Activated CD8-positive, alpha-beta memory T cell treated with anti-CD3 and anti-CD28 coated beads for 24 hours (primary cell): ENCODE measurements at places on chromosomes 1 and 21.
A peak's percentile ranks its signal among the peaks of the same experiment; 100 is the strongest.

- no peak for DNase-seq
These were observed 69.0 kb downstream of the DHRS3 start for GRCh38 chr1:12548973-12549459.

DNA sequence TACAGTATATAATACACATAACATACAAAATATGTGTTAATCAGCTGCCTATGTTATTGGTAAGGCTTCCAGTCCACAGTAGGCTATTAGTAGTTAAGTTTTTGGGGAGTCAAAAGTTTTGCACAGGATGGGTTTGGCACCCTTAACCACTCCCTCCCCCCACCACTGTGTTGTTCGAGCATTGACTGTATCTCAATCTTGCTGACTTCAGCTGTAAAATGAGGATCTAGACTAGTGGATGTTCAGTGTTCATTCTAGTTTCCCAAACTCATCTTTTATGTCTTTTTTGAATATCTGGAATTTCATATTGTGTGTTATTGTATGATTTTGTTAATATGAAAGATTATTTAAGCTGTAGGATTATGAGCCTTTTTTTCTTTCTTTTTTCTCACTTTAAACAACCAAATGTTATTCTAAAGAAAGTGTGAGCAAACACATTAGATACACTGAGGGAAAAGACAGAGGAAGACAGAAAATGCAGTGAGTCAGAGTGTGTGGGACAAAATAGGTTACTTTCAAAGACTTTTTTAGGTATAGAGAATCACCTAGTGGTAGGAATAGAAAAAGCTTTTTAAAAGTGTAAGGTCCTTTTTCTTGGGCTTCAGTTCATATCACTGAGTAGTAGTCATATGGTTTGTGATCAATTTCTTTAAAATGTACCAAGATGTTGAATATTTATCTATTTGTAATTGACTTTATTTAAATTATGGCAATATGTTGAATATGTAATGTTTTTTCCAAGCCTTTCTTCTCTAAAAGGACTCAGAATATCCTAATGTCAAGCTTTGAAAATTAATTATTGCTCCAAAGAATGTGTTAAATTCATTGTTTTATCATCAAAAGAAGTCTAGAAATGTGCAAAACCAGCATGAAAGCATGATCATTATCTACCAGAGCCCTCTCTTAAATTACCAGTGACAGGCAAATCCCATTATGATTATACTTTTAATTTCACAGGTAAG, 17.9 kb upstream of the CENPF start:
- DNase-seq: no peak

GRCh38 chr1:51818487-51818886, 60.0 kb downstream of the NRDC start:
- no peak for DNase-seq

DNA sequence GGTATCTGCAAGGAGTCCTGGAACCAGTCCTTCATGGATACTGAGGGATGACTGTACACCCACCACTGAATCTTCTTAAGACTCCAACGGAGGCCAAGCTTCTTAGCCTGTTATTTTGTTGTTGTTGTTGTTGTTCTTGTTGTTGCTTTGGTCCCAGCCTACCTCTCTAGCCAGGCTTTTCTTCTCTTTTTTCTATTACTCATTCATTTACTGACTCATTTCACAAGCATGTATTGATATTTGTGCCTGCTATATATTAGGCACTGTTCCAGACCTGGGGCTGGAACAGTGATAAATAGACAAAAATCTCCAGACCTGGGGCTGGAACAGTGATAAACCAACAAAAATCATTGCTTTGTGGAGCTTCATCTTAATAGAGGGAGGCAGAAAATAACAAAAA, 20.4 kb downstream of the CENPF start:
- DNase-seq: no peak

DNA sequence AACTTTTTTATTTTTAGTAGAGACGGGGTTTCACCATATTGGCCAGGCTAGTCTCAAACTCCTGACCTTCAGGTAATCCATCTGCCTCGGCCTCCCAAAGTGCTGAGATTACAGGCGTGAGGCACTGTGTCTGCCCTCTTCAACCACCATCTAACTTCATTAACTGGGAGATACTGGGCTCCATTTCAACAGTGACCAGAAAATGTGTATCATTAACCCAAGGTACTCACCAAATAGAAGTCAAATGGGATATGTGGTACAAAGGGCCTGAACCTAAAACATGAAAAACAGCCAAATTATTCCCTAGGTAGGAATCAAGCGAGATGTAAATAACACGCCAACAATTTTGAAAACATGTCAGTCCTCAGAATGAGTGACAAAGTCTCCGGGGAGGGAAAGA, 1.2 kb downstream of the ILF2 start:
- no peak for DNase-seq

DNA sequence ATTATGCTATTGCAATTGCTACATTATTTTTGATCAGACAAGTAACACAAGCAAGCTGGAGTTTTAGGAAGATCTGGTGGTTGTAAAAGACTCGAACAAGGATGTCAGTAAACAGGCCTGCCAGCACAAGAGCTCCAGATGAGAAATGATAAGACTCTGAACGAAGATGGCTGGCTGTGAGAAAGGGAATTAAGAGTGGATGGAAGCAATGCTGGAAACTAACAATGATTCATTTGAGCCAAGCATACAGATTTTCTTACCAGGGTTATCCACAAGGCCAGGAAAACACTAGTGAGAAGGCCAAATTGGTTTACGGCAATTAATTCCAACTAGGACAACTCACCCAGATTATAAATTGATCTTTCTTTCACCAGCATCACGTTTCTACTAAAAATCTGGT, 54.2 kb downstream of the NRIP1 start:
- DNase-seq: no peak

- no peak for DNase-seq
These were observed 95.1 kb upstream of the KRTAP19-8 start for GRCh38 chr21:31133243-31133830.

- DNase-seq: no peak
These were observed 25.7 kb upstream of the GNG4 start for GRCh38 chr1:235675152-235675890.

DNA sequence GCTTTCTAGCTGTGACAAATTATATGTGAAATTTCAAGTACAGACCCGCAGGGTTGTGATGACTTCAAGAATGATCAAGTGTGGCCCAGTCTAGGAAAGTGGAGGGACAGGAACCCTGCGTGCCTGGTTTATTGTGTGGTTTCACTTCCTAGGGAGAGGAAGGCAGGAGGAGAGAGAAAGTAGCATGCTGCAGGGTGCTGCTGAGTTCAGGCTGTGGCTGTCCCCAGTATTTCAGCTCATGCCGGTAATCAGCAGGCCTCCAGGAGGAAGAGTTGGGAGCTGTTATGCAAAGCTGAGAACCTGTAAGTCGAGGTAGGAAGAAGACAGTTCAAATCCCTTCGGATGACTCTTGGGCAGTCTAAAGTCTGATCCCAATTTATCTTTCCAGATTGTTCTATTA, 140.4 kb downstream of the ROR1 start:
- DNase-seq: no peak

GRCh38 chr1:201536558-201536957, 2.4 kb upstream of the NAV1 start:
- DNase-seq: no peak

DNA sequence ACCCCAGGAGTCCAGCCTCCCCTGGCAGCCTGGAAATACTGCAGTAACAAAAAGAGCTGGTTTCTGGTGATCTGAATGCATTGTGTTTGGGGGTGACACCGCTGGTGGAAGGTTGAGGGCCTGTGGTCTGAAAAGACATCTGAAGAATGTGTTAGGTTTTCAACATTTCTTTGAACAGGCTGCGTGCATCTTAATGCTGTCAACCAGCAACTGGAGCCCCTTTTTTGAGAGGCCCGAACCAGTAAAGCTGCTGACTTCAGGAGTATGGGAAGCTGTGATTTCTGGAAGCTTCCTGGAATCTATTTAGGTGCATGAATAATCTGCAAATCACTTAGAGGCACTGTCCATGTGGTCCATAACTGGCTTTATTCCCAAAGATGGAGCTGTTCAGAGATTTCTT, 17.0 kb downstream of the ATP5PO start:
- DNase-seq: no peak

DNA sequence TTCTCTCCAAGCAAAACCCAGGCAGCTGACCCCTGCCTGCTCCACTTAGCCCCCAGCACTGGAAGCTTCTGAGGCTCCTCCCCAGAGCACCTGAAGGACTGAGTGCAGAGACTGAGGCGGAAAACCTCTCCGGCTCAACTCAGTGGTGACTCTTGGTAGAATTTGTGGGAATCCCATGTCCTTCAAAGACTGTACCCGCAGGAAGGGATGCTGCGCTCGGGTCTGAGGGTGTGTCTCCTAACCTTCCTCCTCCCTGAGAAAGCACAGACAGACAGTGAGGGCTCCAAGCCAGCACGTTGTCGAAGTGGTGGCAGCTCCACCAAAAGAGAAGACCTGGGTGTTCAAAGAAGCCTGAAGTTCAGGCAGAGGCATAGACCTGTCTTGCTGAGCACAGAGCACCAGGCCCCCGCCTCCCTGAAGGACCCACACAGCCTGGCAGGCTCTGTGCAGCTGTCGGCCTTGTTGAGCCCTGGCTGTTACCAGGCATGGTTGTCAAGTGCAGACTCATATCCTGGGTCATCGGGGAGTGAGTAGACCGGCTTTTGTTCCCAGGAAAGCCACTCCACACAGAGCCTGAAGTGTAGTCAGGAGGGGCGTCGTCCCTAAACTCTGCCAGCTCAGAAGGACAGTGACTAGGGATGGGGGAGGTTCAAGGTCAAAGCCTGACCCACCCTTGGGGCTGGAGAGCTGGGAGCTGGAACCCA, 36.7 kb downstream of the CSMD2 start:
- DNase-seq: no peak

DNA sequence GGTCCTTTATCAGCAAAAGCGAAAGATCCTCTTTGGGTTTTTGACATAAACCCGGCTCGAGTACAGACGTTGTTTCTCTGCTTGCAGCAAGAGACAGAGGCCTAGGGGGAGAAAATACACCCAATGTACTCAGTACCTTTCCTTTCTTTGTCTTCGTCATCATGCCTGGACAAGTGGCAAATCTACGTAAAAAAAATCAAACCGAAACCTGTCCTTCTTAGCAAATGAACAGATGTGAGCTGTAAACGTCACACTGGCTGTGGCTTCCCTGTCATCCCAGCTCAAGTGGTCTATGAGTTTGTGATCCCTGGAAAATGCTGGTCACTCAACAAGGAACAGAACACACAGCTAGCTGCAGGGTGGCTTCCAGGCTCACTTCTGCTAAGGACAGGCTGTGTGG, 39.9 kb downstream of the STPG1 start:
- DNase-seq: no peak

DNA sequence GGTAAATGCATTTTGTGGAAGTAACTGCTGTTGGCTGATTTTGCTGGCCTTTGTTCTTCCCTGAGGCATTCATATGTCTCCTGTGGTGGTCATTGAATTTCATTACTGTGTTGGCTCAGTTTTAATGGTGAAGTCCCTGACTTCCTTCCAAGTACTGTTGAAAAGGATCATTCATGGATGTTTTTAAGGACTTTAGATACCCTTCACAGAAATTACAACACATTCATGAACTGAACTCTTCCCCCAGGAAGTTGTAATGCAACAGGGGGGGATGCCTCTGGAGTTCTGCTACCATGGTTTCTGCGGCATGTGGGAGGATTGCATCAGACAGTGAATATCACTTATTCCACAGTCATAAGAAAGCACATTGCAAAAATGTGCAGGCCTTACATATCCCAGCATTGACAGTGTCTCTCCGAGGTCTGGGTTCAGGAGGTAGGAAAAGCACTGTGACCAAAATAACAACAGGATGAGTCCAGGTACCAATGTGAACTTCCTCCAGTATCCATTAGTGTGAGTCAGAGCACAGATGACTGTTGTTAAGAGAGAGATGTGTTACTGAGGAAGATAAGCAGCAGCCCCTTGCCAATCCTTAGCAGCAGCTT, 2.1 kb upstream of the RAB3GAP2 start:
- DNase-seq: no peak

- DNase-seq: no peak
These were observed 51.7 kb downstream of the RPS6KA1 start for GRCh38 chr1:26581287-26581651.

GRCh38 chr1:79380078-79380477, 373.5 kb upstream of the ADGRL4 start:
- DNase-seq: no peak

GRCh38 chr1:2587071-2587859, 688 bp downstream of the PRXL2B start:
- peak; percentile 78 for DNase-seq

GRCh38 chr21:37082856-37083528, 9.9 kb downstream of the TTC3 start:
- DNase-seq: no peak

DNA sequence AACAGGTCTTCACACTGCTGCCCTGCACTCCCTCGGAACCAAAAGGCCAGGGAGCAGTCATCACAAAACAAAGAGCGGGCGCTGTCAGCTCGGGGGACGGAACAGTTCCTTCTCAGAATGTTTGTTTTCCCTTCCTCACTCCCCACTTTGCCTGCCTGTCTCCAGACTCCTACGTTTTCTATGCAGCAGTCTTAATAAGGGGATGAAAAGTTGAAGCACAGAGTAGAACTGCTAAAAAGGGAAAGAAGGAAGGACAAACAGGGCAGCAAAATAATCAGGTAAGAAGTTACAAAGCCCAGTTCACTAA, 738 bp upstream of the GPR161 start:
- no peak for DNase-seq

DNA sequence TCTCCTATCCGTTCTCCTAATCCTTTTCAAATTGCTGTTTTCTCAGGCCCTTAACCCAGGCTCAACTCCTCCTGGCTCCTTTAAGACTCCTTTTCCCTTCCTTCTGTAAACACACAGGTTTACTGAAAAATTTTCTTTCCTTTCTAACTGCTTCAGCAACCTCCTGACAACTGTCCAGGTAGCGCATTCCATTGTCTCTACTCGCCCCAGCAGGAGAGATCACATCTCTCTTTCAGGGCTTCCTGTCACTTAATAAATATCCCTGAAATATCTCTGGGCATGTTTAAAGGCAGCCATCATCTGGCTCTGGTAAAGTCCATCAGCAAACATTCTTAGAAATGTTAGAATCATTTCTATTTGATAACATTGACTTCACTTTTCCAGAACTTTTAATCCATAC, 211.2 kb upstream of the PTBP2 start:
- no peak for DNase-seq

DNA sequence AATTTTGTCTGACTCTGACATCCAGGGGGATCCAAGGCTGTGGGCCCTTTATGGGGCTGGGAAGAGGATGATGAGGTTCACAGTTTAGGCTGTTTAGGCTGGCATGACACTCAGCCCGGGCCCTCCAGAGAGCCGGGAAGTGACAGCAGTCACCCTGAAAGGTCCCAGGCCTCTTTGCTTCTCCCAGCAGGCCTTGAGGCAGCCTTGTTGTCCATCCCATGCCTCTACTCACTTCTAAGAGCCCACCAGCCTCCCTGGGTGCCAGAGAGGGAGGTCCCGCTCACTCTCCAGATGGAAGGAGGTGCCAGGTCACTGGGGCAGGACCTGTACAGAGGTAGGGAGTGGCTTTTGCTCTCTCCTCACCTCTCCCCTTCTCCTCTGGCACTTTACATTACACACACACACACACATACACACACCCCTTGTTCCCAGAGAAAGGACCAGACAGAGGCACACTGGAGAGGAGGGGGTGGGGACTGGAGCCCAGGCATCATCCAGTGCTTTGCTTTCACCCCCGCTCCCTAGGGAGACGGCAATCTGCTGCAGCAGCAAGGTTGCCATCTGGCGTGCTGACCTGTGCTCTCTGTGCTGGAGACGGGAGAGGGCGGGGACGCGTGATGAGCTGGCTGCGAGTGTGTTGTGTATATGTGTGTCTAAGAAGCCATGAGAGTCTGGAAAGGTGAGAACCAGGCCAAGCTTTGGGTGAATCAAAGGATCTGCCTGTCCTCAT, 4.6 kb downstream of the KLHDC8A start:
- DNase-seq: no peak

GRCh38 chr1:98351561-98351960, 310.0 kb upstream of the SNX7 start:
- no peak for DNase-seq
